ENCODE measurements at places on chromosomes 1 and 21.
A peak's percentile ranks its signal among the peaks of the same experiment; 100 is the strongest.

- DNase-seq: no peak
Observed at GRCh38 chr1:77925956-77926355, 37.5 kb downstream of the NEXN start.

DNA sequence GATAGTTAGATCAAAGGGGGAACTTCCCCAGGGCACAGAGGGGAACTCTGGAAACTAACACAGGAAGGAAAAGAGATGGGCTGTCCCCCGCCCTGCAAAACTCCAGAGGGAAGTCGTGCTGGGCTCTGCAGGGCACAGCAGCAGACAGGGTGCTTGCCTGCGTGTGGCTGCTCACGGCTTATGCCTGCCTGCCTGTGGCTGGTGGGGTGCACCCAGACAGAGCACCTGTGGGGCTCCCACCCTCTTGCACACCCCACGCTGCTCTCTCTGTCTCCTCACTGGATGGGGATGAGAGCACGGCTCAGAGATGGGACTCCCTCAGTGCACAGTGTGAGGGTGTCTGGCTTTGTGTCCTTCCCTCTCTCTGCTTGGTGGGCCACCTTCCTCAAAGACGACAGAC lies 13.5 kb upstream of the ETV3L start:
- DNase-seq: no peak

- no peak for DNase-seq
Observed at GRCh38 chr1:6491966-6492365, 499 bp upstream of the PLEKHG5 start.

DNA sequence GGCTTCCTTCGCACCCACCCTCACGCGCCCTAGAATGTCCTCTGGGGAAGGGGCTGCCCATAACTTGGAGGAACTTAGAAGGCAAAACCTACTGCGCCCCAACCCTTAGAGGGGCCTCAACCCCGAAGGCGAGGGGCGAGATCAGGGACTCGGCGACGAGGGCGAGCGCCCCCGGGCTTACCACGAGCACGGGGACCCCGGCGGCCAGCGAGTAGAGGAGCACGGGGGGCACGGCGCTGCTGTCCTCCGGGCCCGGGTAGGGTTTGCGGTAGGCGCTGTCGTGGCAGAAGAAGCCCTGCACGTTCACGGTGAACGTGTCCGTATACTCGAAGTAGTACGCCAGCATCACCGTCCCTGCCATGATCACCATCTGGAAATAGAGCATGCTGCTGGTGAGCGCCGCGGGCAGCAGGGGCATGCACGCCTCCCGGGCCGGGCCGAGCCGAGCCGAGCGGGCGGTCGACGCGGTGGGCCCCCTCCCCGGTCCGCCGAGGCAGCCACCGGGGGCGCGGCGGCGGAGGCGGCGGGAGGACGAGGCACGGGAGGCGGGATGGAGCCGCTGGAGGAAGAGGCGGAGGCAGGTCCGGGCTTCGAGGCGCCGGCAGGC lies 304 bp downstream of the PLPPR5 start:
- no peak for DNase-seq

DNA sequence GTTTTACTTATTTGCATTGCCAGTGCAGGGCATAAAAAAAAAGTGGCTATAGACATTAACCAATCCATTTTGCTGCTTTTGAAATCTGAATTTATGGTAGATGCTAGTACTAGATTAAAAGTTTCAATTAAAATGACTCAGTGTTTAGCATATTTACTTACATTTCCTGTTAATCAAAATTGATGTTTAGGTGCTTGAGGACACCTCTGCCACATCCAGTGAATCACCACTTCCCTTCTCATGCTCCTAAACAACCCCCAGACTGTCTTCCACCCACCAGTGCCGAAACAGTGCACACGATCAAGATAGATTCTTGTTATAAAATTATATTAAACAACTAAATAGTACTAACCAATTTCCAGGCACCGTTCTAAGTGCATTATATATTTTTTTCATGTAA lies 32.7 kb downstream of the HSD17B7 start:
- no peak for DNase-seq

DNA sequence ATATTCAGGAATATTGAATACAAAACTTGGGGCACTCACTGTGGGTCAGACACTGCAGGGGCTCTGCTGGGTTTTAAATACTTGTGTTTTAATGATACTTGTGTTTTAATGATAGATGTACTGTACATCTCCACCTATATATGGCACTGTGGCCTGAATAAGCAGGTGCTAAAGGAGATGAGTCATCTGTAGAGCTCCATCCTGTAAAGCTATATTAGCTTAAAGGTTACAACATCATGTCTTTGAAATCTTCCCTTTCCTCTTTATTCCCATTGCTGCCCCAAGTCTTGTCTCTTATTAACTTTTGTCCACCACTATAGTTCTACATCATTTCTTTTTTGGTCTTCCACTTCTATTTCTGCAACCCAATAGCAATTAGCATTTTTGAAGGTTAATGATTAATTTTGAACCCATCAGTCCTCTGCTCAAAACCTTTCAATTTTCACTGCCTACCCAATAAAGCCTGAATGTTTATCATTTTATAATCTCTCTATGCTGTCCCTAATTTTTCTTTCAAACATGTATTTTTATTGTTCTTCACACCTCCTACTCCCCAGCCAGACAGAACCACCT lies 113.3 kb upstream of the PTGFR start:
- DNase-seq: no peak

DNA sequence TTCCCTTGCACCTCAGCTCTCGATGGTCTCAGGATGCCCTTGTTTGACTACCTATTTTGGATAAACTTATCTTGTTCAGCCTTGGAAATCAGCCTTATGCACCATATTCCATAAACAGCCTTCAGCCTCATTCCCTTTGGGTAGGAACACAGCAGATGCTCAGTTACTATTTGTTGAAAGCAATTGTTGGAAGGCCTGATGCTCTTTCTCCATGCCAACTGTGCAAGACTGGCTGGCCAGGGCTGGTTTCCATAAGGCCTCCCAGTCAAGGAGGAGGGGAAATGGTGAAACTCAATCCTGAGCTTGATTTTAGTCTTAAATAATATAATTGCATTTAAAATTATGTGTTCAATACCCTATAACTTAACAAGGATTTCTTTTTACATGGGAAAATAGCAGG lies 121.1 kb upstream of the DEPDC1 start:
- no peak for DNase-seq

- DNase-seq: no peak
Observed at GRCh38 chr1:25622531-25622930, 5.9 kb downstream of the MAN1C1 start.

- DNase-seq: no peak
Observed at GRCh38 chr1:116686723-116687352, 19.3 kb upstream of the IGSF3 start.

GRCh38 chr1:40607921-40608320 lies 57.6 kb downstream of the RIMS3 start:
- DNase-seq: no peak

- DNase-seq: no peak
Observed at GRCh38 chr1:203520315-203520714, 26.4 kb downstream of the OPTC start.

DNA sequence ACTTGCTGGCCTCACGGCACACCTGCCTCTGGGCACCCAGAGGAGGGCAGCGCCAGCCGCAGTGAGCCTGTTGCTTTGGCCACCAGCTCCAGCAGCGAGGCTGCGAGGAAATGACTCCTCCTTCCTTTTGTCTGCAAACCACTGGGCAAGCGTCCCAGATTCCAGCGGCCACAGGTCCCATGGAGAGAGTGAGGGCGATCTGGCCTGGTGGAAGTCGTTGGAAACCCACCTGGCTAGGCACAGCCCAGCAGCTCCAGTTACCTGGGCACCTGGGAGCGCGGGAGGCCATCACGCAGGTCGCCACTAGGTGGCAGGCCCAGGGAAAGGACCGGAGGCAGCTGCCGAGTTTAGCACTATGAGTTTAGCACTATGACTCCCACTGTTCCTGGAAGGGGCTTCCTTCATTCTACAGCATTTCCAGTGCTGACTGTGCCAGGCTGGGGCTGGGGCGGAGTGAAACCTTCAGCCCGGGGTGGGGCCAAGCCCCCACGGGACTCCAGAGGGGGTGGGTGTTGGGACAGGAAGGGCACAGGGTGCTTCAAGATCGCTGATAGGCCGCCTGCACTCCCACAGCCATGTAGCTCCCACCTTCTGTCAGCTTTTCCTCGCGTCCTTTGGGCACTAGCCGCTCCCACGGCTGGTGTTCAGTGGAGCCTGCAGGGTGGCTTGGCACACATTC lies 1.1 kb upstream of the ESPN start:
- DNase-seq: peak; percentile 64

- DNase-seq: no peak
Observed at GRCh38 chr1:9211291-9211811, 23.2 kb upstream of the H6PD start.

GRCh38 chr1:9639227-9639626 lies 12.3 kb upstream of the PIK3CD start:
- DNase-seq: no peak

GRCh38 chr1:223312705-223313414 lies 51.1 kb downstream of the SUSD4 start:
- no peak for DNase-seq

DNA sequence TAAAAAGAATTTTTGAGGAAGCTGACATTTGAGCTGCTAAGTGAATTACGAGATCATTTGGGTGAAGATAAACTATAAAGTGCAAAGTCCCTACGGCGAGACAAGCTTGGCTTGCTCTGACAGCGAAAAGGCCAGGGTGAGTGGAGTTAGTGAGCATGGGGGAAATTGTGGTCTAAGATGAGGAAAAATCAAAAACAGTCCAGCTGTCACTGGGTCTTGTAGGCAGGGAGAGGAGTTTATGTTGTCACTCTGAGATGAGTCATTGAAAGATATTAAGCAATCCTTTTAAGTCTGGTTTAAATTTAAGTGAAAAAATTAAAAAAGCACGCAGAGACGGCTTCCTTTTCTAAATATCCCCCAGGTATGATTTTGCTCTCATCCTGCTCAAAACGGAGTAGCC lies 601.9 kb downstream of the MRPL39 start:
- DNase-seq: no peak

- no peak for DNase-seq
Observed at GRCh38 chr1:177130451-177130945, 34.0 kb downstream of the ASTN1 start.

DNA sequence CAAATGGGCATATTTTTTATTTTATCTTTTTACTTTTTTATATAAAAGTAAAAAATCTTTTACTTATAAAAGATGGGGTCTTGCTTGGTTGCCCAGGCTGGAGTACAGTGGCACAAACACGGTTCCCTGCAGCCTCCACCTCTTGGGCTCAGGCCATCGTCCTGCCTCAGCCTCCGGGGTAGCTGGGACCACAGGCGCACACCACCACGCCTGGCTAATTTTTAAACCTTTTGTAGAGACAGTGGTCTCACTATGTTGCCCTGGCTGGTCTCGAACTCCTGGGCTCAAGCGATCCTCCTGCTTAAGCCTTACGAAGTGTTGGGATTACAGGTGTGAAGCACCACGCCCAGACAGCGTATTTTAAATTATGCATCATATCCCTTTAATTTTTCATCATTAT lies 986 bp downstream of the H6PD start:
- DNase-seq: no peak

- DNase-seq: no peak
Observed at GRCh38 chr1:229784834-229785233, 158.8 kb downstream of the URB2 start.

GRCh38 chr1:156436141-156437036 lies 64.2 kb downstream of the MEF2D start:
- no peak for DNase-seq

- no peak for DNase-seq
Observed at GRCh38 chr1:226779561-226779960, 40.5 kb upstream of the ITPKB start.

DNA sequence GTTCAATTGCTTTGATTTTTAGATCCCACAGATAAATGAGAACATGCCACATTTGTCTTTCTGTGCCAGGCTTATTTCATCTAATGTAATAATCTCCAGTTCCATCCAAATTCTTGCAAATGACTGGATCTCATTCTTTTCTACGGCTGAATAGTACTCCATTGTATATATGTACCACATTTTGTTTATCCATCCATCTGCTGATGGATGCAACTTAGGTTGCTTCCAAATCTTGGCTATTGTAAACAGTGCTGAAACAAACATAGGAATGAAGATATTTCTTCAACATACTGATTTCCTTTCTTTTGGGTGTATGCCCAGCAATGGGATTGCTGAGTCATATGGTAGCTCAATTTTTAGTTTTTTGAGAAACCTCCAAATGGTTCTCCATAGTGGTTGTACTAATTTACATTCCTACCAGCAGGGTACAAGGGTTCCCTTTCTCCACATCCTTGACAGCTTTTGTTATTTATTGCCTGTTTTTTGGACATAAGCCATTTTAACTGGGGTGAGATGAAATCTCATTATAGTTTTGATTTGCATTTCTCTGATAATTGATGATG lies 344.4 kb downstream of the KCTD3 start:
- no peak for DNase-seq

GRCh38 chr21:28334407-28334806 lies 658.3 kb downstream of the LTN1 start:
- no peak for DNase-seq

GRCh38 chr1:106173101-106173500 lies 883.4 kb upstream of the PRMT6 start:
- no peak for DNase-seq

DNA sequence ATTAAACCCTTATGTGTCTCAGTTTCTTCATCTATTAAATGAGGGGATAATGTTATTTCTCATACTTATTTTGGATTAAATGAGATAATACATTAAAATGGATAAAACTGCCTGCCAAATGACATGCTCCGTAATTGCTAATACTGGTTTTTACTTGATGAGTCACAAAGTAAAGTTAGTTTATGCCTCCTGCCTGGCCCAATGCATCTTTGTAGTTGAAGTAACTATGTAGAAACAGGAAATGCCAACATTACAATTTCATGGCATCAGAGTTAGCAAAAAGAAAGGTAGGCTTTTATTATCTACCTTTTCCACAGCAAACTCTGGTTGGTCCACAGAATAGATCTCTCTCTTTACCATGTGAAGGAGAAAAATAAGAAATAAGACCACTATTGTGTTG lies 214.5 kb downstream of the TBX15 start:
- no peak for DNase-seq

DNA sequence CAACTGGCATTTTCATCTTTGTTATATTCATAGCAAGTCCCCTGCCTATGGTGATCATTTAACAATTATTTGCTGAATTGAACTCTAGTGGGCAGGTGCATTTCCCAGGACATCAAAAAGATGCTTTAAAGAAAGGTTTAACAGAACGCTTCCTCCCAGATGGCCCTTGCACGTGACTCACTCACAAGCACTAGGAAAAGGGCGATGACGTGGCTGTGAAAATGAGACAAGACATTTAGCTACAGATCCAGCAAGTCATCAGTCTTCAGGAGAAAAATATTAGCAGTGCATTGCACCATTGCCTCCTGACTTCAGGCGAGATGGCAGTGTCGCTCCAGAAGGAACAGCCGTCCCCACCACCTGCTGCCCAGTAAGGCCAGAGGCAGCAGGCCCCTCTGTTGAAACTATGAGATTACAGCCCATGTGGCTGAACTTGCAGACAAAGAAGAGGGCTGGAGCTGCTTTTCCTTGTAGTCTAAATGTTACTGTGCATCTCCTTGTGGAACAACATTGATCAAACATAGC lies 37.2 kb downstream of the DSCAM start:
- no peak for DNase-seq

GRCh38 chr1:67887146-67887545 lies 53.9 kb upstream of the GNG12 start:
- no peak for DNase-seq

- DNase-seq: no peak
Observed at GRCh38 chr1:70909262-70909822, 138.3 kb downstream of the PTGER3 start.

GRCh38 chr1:229427572-229427971 lies 6.3 kb downstream of the ACTA1 start:
- no peak for DNase-seq

Data from cerebellar cortex (tissue), 1 donor.